ENCODE measurements at places on chromosomes 1 and 21.
A peak's percentile ranks its signal among the peaks of the same experiment; 100 is the strongest.

DNA sequence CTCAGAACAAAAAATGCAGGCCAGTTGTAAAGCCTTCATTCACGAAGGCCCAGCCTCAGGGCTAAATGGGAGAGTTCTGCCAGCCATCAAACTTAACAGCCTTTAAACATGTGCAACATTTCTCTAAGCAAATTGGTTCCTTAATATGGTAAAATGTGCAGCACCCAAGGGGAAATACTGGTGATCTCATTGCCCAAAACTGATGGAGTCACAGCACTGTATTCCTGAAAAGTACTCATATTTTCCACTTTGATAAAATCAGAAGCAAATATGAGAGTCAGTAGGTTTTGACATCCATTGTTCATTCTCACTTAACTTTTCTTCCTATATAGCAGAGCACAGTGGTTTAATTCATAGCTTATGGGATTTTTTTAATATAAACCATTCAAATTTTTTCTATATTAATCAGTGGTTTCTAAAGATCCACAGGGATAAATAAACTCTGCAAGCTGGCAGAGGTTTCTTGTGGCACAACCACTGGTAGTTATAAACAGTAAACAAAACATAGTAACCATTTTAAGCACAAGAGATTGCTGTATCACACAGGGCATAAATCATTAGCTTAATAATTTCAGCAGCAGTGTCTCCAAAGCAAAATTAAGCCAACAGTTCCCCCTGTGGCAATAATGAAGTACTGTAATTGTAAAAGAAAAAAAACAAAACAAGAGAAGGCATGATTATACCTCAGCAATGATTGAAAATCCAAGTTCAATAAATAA, 106.9 kb upstream of the LYPLAL1 start:
- no peak for DNase-seq

DNA sequence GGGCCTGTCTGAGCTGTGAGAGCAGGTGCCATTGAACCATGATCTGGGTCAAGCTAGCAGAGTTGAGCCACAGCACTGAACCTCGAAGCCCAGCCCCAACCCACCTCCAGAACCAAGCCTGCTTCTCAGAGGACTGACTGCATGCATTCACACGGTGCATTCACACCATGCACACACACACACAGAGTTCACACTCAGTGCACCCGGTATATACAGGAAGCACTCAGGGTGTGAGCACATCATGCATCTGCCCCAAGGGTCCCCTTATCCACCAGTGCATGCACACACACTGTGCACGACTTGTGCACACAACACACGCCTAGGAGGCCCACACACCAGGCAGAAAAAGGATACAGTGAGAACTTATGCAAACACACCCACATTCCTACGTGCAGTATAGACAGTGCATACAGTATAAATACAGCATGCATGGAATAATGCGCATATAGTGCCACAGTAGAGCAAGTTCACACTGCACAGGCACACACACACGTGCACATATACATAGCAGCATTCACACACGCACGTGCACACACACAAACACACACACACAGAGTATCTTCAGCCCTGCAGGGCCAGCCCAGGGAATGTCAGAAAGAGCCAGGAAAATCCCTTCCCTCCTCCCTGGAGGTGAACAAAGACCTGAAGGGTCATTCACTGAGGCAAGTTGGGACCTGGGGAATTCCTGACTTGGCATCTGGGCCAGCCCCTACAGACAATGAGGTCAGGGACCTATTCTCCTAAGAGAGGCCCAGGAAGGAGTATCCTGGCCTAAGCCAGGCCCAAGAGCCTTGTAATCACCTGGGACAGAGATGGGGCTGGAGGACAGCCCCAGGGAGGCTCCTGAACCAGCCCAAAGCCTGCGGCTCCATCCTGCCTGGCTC, 42.1 kb downstream of the CAMK2N1 start:
- DNase-seq: no peak

- DNase-seq: no peak
These were observed 141.4 kb downstream of the SMYD3 start for GRCh38 chr1:246365708-246366107.

DNA sequence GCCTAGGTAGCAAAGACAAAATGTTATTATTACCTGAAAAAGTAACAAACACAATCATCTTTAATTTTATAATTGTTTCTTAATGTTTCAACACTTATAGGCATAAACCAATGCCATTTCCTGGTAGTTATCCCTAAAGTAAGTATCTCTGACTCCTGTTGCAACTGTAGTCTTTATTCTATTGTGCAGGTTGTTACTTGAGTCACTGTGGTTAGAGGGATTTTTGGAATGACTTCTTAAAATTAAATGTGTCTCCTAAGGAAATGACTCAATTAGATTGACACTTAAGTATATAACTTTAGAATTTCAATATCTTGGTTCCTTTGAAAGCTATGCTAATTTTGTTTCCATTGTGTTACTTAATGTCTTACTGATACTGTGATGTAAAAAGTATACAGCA, 143.9 kb downstream of the PHTF1 start:
- DNase-seq: no peak

DNA sequence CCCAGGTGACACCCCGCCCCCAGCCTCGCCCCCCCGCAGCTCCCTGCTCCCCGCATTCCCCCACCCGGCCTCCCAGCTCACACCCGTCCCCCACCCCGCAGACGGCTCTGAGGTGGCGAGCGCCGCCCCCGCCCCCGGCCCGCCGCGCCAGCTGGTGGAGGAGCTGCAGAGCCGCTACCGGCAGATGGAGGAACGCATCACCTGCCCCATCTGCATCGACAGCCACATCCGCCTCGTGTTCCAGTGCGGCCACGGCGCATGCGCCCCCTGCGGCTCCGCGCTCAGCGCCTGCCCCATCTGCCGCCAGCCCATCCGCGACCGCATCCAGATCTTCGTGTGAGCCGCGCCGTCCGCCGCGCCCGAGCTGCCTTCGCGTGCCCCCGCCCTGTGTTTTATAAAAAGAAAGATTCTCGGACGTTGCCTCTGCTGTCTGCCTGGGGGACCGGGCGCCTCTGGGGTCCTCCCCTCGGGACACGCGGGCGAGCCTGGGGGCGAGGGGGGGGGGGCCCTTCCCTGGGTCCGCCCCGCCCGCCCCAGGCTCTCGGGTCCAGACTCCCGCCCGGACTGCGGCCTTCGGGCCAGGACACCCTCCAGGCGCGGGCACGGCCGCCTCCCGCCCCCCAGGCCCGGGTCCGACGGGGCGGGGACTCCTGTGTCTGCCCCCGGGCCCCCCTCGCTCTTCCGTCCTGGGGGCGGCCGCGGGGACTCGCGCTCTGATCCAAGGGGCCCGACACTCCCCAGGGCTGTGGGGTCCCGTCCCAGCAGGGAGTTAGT, 1.6 kb upstream of the MMP23B start:
- DNase-seq: peak; percentile 91

DNA sequence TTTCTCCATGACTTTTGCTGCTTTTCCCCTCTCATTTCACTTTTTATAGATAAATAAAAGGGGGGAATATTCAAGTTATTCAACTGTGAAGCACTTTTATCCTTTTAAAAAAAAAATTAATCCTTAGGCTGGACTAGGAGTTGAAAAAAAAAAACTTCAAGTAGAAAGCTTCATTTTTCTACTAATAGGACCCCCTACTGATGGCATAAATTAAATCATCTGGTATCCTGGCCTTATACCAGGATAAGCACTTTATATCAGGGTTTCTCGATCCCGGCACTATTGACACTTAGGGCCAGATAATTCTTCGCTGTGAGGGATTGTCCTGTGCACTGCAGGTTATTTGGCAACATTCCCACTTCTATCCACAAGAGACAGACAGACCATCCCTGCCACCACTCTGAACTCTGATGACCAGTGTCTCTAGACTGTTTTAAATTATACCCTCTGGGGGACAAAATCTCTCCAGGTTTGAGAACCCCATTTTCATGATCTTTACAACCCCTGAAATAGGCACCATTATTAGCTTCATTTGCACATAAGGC, 17.6 kb downstream of the USP33 start:
- no peak for DNase-seq

DNA sequence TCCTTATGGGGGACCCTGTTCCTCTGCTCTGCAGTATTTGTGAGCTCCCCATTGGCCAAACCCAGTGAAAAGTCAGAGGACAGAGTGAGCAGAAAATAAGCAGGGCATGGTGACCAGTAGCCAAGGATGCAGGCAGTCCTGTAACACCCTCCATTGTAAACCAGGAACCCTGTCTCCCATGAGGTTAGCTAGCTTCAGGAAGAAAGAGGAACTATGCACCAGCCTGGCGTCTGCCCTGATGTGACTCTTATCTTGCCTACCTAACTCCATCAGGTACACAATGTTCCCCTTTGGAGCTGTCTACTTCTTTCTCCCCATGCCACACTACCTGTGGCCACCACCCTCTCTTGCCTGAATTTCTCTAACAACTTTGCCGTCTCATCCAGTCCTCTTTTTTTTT, 119.2 kb downstream of the LRIG2 start:
- no peak for DNase-seq

- no peak for DNase-seq
These were observed 148.9 kb downstream of the ETS2 start for GRCh38 chr21:38954588-38955004.

DNA sequence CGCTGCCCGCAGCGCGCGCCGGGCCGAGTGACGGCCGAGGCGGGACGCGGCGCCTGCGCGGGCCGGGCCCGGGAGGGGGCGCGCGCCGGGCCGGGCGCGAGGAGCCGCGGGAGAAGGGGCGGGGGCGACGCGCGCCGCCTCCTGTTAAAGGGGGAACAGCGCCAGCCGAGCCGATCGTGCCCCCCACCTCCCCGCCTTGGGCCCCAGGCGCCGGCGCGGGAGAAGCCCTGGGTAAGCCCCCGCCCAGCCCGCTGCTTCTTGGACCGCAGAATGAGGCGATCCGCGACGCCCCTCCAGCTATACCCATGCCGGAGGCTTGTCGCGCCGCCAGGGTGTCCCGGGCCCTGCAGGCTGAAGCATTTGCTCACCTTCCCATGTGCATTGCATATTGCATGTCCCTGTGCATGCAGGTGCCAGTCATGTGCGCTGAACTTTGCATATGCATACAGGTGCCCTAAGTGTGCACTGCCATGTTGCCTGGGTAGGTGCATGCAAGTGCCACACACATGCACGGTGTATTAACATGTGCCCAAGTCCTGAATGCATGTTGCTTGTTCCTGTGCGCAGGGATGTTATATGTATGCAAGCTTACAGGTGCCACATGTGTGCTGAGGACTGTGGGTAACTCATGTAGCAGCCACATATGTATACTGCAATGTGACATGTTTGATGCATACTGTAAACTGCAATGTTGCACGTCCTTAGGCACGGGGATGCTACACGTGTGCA, at the start of gene ADGRB2:
TSS of gene ADGRB2 (minus strand) at position 29 of the 729 bp plus-strand sequence. CDS start 7,119 bp downstream, outside the sequence.
- DNase-seq: no peak

GRCh38 chr1:109864930-109865612, 45.6 kb upstream of the CSF1 start:
- DNase-seq: no peak

DNA sequence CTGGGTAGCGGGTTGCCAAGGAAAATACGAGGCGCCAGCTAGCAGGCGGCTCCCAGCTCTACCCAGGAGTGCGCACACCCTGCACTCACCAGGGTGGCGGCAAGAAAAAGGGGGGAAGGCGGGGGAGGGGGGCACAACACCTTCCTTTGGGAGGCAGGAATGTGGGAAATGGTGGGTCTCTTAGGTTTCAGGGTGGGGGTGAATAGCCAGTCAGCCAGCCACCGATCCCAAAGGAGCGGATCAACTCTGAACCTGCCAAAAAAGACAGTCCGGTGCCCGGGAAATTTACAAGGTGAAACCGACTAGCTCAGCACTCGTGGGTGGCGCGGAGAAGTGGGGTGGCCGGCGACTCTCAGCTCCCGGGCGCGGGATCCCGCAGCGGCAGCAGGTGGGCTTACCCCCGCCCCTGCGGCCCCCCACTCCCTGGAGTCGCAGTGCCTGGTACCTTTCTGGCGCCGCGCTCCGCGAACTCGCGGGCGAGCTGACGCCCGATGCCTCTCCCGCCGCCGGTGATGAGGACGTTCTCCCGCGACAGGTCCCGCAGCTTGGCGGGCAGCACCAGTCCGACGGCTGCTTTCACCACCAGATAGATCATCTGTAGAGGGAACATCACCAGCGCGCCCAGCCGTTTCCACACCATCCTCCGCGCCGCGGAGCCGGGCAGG, 1.2 kb downstream of the DHRS3 start:
- DNase-seq: peak; percentile 25

- no peak for DNase-seq
These were observed 29.3 kb downstream of the SLC9C2 start for GRCh38 chr1:173573596-173573995.

DNA sequence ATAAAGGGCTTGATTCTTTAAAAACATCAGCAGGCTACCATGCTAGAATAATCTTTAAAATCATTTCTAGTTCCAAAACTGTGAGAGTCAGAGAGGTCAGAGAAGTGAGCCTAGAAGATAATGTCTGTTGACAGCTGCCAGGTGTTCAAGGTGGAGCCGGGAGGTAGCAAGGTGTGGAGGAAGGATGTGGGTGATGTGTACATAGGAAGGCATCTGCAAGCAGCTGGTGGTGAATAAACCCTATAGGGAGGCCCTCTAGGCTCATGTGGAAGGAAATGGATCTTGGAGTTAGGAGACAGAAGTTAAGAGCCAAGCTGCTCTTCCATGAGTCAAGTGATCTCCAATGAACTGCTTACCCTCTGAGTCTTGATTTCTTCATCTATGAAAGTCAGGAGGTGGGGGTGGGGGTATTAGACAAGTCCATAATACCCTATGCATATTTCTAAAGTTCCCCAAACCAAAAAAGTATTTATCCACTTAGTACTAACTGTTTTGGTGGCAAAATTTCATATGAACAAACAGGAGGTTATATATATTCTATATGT, 266.3 kb downstream of the RHOU start:
- no peak for DNase-seq

- no peak for DNase-seq
These were observed 21.9 kb downstream of the AGL start for GRCh38 chr1:99872063-99872462.

- DNase-seq: no peak
These were observed 195.0 kb upstream of the EDN2 start for GRCh38 chr1:41679531-41679930.

DNA sequence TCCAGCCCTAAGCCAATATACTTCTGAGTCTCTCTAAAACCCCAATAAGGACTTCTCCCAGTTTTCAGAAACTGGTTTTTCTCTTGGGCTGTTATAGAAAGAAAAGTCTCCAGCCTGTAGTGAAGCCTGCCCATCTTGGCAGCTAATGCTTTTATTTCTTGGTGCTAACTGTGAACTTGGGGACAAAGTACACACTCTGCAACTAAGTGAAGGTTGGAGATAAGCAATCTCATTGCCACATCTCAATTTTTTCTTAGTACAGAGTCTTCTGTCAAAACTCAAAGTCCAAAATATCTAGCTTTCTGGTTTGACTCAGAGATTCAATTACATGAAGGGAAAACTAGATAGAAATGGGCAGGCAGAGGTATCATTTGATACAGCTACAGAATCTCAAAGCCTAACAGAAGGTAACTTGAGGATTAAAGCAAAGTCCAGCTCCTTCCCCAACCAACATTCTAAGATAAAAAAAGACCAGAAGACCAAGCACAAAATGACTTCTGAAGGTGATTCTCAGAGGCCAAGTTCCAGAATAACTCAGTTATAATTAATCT, 14.0 kb downstream of the AK2 start:
- DNase-seq: no peak

DNA sequence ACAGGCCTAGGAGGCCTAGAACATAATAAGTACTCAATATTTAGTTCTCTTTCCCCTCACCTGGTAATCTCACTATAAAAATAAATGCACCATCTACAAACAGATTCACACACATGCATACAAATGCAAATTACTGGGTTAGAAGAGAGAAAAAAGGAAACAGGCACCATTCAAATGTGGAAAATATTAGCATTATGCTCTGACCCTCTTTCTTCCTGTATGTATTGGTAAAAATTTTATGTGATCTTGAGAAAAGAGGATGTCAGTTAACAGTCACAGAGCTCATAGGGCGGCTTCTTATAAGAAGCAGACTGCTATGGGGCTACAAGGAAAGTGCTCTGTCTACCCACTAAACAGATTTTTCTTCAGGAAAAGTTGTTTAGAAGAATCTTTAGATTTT, 565.4 kb downstream of the LMO4 start:
- DNase-seq: no peak

All from activated T-cell treated with anti-CD3 and anti-CD28 coated beads for 48 hours (primary cell).